ENCODE measurements at places on chromosomes 3 and 15.

GRCh38 chr3:160016972-160017371 lies 28.3 kb downstream of the IL12A start:
- DNase-seq, result no peak

DNA sequence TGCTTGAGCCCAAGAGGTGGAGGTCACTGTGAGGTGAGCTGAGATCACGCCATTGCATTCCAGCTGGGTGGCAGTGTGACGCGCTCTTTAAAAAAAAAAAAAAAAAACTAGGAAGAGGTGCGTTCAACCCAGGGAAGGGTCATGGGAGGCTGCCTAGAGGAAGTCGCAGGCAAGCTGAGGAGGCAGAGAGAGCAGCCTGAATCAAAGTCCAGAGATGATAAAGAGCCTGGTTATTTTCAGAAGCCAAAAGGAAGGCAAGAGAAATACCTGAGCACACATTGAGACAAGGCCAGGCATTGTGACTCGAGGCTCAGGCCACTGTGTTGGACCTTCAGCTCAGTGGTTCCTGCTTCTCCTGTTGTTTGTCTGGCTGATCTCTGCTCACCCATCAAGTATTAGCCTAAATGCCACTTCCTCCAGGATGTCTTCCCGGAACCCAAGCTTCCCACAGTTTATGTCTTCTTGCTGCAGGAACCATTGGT lies 16.1 kb upstream of the GCNT3 start:
- DNase-seq, result no peak

DNA sequence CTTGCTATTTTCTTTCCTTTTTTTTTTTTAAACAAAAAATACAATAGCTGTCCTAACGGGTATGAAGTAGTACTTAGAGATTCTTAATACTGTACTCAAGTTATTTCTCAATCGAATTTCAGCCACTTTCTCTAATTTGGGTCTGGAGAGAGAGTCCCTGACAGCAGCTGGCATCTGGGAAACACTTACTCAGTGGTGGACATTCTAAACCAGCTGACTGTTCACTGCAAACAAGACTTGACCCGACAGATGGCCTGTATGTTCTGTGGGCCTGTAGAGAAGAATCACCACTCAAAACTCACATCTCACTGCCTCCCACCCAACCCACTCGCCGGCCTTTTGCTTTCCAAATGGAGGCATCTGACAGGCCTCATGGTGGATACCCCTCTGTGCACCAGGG lies 199.6 kb downstream of the ATP10A start:
- DNase-seq, result no peak

- no peak for DNase-seq
These were observed 107.9 kb downstream of the MEIS2 start for GRCh38 chr15:36992454-36992853.

- DNase-seq, result peak; percentile 20
These were observed 275.3 kb upstream of the CADM2 start for GRCh38 chr3:84683493-84683892.
